Naive thymus-derived CD4-positive, alpha-beta T cell (primary cell): ENCODE measurements at places on chromosomes 2 and 18. TPM values are rescaled to one million over a fixed set of nuclear protein-coding genes. Genes with fewer than 3 reads are reported as not detected.

- H3K36me3 ChIP-seq = no peaks in the 10 kb centered on the region
- H3K27me3 ChIP-seq = no peaks in the 10 kb centered on the region
Measured at GRCh38 chr2:157758586-157758985, 117.5 kb downstream of the ACVR1 start.

- DNase-seq = no peak
- no peaks in the 10 kb centered on the region for H3K4me1 ChIP-seq
- H3K27me3 ChIP-seq = no peaks in the 10 kb centered on the region
- no peak overlapping the region for H3K4me3 ChIP-seq
- no peak overlapping the region for H3K27ac ChIP-seq
Measured at GRCh38 chr2:153543635-153544071, 65.1 kb upstream of the RPRM start.

DNA sequence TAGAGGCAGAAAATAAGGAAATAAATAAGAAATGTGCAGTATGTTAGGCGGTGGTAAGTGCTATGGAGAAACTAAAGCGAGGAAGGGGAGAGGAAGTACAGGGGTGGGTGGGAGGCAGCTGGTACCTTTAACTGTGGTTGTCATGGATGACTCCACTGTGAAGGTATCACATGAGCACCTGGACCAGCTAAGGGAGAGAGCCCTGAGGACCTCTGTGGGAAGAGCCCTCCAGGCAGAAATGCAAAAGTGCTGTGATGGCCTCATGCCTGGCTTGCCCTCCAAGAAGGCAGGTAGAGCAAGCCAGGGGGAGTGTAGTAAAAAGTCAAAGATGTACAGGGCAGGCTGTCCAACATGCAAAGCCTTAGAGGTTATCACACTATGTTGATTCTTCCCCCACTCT is 17.9 kb downstream of the LYPD6 start:
- H3K4me3 ChIP-seq = no peak overlapping the region
- H3K27ac ChIP-seq = no peak overlapping the region
- no peak for DNase-seq
- H3K27me3 ChIP-seq = no peaks in the 10 kb centered on the region
- H3K36me3 ChIP-seq = no peaks in the 10 kb centered on the region

- peak; percentile 82 for DNase-seq
- H3K4me3 ChIP-seq = peak overlapping the region; percentile 92
- no peaks in the 10 kb centered on the region for H3K36me3 ChIP-seq
- peak overlapping the region; percentile 88 for H3K27ac ChIP-seq
- H3K27me3 ChIP-seq = no peaks in the 10 kb centered on the region
- H3K4me1 ChIP-seq = peaks cover 18% of the 10 kb centered on the region
Measured at GRCh38 chr2:28390241-28390745, 2.4 kb upstream of the FOSL2 start.

GRCh38 chr18:23134780-23135549 is at the start of gene CABLES1:
TSS of gene CABLES1 (plus strand) at chr18:23135485. CDS start at chr18:23135763, 278 bp downstream.
- no peak within 1 kb of the TSS for H3K27ac ChIP-seq
- H3K4me1 ChIP-seq = peaks cover 16% of the 10 kb centered on the region
- H3K27me3 ChIP-seq = peaks cover 9% of the 10 kb centered on the region
- H3K4me3 ChIP-seq = peak within 1 kb of the TSS; percentile 35

- no peaks in the 10 kb centered on the region for H3K27me3 ChIP-seq
- no peaks in the 10 kb centered on the region for H3K4me1 ChIP-seq
- H3K36me3 ChIP-seq = no peaks in the 10 kb centered on the region
Measured at GRCh38 chr2:88321449-88322248, 130.8 kb downstream of the FOXI3 start.

GRCh38 chr2:218986148-218986761 is 1.3 kb upstream of the FEV start:
- no peak overlapping the region for H3K4me3 ChIP-seq
- DNase-seq = no peak
- peaks cover 5% of the 10 kb centered on the region for H3K4me1 ChIP-seq
- peaks cover 40% of the 10 kb centered on the region for H3K27me3 ChIP-seq
- no peak overlapping the region for H3K27ac ChIP-seq

- H3K27me3 ChIP-seq = no peaks in the 10 kb centered on the region
- no peak overlapping the region for H3K27ac ChIP-seq
- no peak overlapping the region for H3K4me3 ChIP-seq
- DNase-seq = no peak
- H3K4me1 ChIP-seq = no peaks in the 10 kb centered on the region
Measured at GRCh38 chr2:40658941-40659340, 207.1 kb upstream of the SLC8A1 start.

- no peaks in the 10 kb centered on the region for H3K36me3 ChIP-seq
- no peak overlapping the region for H3K4me3 ChIP-seq
- DNase-seq = no peak
- H3K27ac ChIP-seq = no peak overlapping the region
- H3K4me1 ChIP-seq = peaks cover 9% of the 10 kb centered on the region
Measured at GRCh38 chr2:231666171-231667095, 41.9 kb upstream of the PTMA start.

Gene CRYGB
- total RNA-seq = not detected

DNA sequence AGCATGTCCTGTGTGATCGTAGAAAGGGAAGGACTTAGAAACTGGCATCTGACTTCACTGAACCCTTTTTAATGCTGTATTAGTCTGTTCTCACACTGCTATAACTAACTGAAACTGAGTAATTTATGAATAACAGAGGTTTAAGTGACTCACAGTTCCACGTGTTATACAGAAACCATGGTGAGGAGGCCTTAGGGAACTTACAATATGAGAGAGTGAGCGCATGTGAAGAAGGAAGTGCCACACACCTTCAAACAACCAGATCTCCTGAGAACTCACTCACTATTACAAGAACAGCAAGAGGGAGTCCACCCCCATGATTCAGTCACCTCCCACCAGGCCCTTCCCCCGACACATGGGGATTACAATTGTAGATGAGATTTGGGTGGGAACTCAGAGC is 811.3 kb downstream of the CPS1 start:
- no peaks in the 10 kb centered on the region for H3K27me3 ChIP-seq
- no peaks in the 10 kb centered on the region for H3K36me3 ChIP-seq
- H3K27ac ChIP-seq = no peak overlapping the region
- H3K4me3 ChIP-seq = no peak overlapping the region
- no peak for DNase-seq

DNA sequence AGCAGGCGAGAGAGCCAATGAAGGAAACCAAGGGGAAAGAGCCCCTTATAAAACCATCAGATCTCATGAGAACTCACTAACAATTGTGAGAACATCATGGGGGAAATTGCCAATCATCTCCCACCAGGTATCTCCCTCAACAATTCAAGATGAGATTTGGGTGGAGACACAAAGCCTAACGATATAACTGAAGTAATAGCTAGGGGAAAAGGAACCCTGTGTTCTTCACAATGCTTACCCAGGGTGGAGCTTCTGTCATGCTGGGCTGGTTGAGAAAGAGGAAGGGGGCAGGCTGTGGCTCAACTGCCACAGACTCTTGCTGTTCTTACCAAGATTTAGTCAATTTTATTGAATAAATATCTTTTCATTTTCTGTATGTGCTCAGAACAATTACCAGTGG is 392.1 kb upstream of the HS6ST1 start:
- no peaks in the 10 kb centered on the region for H3K27me3 ChIP-seq
- H3K4me3 ChIP-seq = no peak overlapping the region
- H3K36me3 ChIP-seq = no peaks in the 10 kb centered on the region
- H3K27ac ChIP-seq = no peak overlapping the region
- no peaks in the 10 kb centered on the region for H3K4me1 ChIP-seq
- DNase-seq = no peak

DNA sequence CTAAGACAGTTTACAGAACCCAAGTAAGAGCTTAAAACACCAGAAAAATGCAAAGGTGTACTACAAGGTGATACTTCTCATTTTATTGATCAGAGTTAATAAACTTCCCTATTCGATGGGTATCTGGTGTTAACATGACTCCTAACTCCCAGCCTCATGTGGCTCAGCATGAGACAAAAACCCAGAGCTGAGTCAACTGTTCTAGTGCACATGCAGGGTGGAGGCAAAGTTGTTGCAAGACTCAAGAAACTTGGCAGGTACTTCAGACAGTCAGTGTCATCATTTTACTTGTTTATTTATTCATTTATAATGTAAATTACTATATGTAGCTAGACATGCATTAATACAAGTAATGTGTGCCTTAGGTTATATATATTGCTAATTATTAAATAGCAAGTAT is 216.6 kb upstream of the DSEL start:
- no peak for DNase-seq
- H3K36me3 ChIP-seq = no peaks in the 10 kb centered on the region
- H3K27ac ChIP-seq = no peak overlapping the region
- H3K27me3 ChIP-seq = no peaks in the 10 kb centered on the region
- H3K4me1 ChIP-seq = no peaks in the 10 kb centered on the region

Gene IWS1
- 47.0 TPM for total RNA-seq

Gene TRABD2A
- 141 TPM for total RNA-seq

Gene NT5DC4
- total RNA-seq = not detected

Gene B3GNT7
- 5.6 TPM for total RNA-seq

DNA sequence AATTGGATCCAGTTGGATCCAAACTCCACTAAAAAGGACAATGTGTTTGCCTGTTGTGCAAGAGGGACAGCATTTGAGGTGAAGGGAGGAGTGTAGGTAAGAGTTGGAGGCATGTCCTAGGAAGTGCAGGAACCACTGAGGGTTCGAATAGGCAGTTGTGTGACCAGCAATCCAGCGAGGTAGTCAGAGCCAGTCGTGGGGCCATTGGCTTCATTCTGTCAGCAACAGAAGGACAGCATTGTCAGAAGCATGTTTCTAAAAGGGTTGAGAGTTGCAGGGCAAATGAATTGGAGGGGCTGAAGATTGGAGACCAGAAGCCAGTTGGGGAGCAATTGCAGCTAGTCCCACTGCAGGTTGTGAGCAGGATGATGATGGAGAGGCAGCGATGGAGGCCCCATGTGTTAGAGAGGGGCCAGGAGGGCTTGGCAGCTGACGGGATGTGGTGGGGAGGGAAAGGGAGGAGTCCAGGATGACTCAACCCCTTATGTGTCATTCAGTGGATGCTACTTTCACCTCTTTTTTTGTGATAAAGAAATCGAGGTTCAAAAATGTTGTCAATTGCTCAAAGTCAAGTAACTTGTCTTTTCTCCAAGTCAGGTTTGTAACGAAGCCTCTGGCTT is 96.7 kb upstream of the SIX3 start:
- no peak overlapping the region for H3K4me3 ChIP-seq
- no peak for DNase-seq
- no peak overlapping the region for H3K27ac ChIP-seq
- no peaks in the 10 kb centered on the region for H3K4me1 ChIP-seq

DNA sequence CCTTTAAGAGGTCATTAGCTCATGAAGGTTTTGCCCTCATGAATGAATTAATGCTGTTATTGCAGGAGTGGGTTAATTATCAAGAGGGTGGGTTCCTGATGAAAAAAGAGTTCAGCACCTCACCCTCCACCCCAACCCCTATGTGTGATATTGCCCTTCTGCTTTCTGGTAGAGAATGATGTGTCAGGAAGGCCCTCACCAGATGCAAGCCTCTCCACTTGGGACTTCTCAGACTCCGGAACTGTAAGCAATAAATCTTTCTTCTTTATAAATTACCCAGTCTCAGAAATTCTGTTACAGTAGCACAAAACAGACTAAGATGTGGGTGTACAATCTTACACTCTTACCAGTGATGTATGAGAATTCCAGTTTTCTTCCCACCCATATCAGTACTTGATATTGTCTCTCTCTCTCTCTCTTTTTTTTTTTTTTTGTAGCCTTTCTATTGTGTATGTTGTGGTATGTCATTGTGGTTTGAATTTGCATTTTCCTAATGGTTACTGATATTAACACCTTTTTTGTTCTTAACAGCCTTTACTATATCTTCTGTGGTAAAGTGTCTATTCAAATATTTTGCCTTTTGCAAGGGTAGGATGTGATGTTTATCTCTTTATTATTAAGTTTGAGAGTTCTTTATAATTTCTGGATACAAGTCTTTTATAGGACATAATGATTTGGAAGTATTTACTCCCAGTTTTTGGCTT is 10.4 kb upstream of the MAP2 start:
- H3K4me1 ChIP-seq = no peaks in the 10 kb centered on the region
- no peaks in the 10 kb centered on the region for H3K27me3 ChIP-seq
- no peak for DNase-seq
- H3K4me3 ChIP-seq = no peak overlapping the region

GRCh38 chr2:191231995-191232394 is 13.2 kb upstream of the MYO1B start:
- H3K36me3 ChIP-seq = no peaks in the 10 kb centered on the region
- no peaks in the 10 kb centered on the region for H3K4me1 ChIP-seq
- no peak overlapping the region for H3K27ac ChIP-seq
- H3K27me3 ChIP-seq = no peaks in the 10 kb centered on the region
- H3K4me3 ChIP-seq = no peak overlapping the region
- no peak for DNase-seq

- H3K27ac ChIP-seq = no peak overlapping the region
- no peak for DNase-seq
- no peaks in the 10 kb centered on the region for H3K36me3 ChIP-seq
- no peaks in the 10 kb centered on the region for H3K27me3 ChIP-seq
- H3K4me3 ChIP-seq = no peak overlapping the region
- peaks cover 3% of the 10 kb centered on the region for H3K4me1 ChIP-seq
Measured at GRCh38 chr2:174546519-174547506, 50.8 kb downstream of the WIPF1 start.

DNA sequence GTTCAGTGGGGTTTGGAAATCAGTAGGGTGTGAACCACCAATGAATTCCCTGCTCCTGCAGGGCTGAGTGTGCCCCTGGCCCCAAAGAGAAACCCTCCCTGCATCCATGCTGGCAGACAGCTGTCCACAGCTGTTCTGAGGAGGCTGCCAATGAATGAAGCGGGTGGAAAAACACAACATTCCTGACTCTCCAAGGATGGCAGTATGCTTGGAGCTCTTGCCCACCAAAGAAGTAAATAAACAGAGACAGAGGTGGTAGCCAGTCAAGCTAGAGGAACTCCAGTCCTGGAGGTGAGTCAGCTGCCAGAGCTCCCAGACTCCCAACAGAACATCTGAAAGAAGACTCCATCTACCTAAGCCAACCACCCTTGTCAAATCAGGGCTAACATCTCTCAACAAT is 6.2 kb downstream of the ZBTB7C start:
- no peak overlapping the region for H3K27ac ChIP-seq
- no peaks in the 10 kb centered on the region for H3K4me1 ChIP-seq
- no peak overlapping the region for H3K4me3 ChIP-seq

Gene CCDC121
- total RNA-seq = 1.6 TPM

Gene NTSR2
- not detected for total RNA-seq

Gene SKA1
- total RNA-seq = 0.27 TPM

Gene UGT1A1
- not detected for total RNA-seq

Gene LCT
- total RNA-seq = not detected

DNA sequence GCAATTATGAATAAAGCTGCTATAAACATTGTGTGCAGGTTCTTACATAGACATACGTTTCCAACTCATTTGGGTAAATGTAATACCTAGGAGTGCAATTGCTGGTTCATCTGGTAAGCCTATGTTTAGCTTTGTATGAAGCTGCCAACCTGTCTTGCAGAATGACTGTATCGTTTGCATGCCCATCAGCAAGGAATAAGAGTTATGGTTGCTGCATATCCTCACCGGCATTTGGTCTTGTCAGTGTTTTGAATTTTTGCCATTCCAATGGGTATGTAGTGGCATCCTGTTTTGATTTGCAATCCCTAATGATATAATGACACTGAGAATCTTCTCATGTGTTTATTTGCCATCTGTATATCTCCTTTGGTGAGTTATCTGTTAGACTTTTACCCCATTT is 20.7 kb downstream of the CCDC150 start:
- no peak overlapping the region for H3K4me3 ChIP-seq
- no peaks in the 10 kb centered on the region for H3K36me3 ChIP-seq
- DNase-seq = no peak
- no peak overlapping the region for H3K27ac ChIP-seq

Gene KCNJ13
- total RNA-seq = not detected
